ENCODE measurements at places on chromosomes 1 and 21. TPM values are rescaled to one million over a fixed set of nuclear protein-coding genes. Genes with fewer than 3 reads are reported as not detected.

- no peak overlapping the region for H3K27ac ChIP-seq
- H3K27me3 ChIP-seq, result no peaks in the 10 kb centered on the region
- peaks cover 11% of the 10 kb centered on the region for H3K4me1 ChIP-seq
These were observed 52.4 kb downstream of the PDE9A start for GRCh38 chr21:42705746-42706374.

PRSS38 gene
- not detected for polyA plus RNA-seq

DNA sequence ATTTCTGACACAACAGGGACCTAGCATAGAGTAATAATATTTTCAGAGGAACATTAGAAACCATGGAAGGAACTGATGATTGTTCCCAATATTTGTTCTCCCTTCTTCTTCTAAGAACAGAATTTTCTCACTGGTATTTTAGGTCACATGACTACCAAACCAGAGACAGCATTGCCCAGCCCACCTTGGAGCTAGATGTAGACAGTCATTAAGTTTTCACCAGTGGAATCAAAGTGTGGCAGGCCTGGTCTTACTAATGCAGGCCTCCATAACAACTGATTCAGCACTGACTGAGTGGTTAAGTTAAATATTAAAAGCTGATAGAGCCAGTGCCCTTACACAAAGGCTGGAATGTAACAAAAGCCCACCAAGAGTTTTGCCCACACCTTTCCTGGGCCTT is 244.4 kb downstream of the ZNF648 start:
- H3K27me3 ChIP-seq, result no peaks in the 10 kb centered on the region
- DNase-seq, result no peak
- H3K4me3 ChIP-seq, result no peak overlapping the region
- H3K36me3 ChIP-seq, result no peaks in the 10 kb centered on the region
- H3K27ac ChIP-seq, result no peak overlapping the region
- H3K4me1 ChIP-seq, result no peaks in the 10 kb centered on the region

DNA sequence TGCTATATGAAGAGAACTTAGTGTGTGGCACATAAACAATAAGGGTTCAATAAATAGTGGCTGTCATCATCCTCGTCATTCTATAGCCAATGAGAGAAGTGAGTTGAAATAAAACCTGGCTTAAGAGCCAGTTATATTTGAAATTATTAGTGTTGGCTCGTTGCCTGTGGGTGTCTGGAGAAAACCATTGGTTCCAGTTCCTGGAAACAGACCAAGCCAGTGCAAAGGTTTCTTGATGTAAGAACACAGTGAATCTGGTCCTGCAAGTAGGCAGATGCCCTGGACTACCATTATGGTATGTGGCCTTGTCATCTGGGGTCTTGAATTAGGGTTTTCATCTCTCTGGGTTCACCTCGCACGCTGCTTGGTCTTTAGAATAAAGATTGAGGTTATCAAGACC is 43.3 kb downstream of the URB2 start:
- no peaks in the 10 kb centered on the region for H3K36me3 ChIP-seq
- H3K27ac ChIP-seq, result no peak overlapping the region
- no peaks in the 10 kb centered on the region for H3K4me1 ChIP-seq
- DNase-seq, result no peak
- H3K27me3 ChIP-seq, result no peaks in the 10 kb centered on the region
- no peak overlapping the region for H3K4me3 ChIP-seq

- no peak for DNase-seq
- H3K27me3 ChIP-seq, result no peaks in the 10 kb centered on the region
- H3K4me3 ChIP-seq, result no peak overlapping the region
- H3K4me1 ChIP-seq, result no peaks in the 10 kb centered on the region
These were observed 10.2 kb downstream of the CPT2 start for GRCh38 chr1:53206735-53207379.

GRCh38 chr21:41437729-41438128 is 11.7 kb downstream of the MX1 start:
- no peaks in the 10 kb centered on the region for H3K4me1 ChIP-seq
- no peak overlapping the region for H3K4me3 ChIP-seq
- DNase-seq, result no peak
- H3K36me3 ChIP-seq, result no peaks in the 10 kb centered on the region
- H3K27me3 ChIP-seq, result no peaks in the 10 kb centered on the region

- H3K4me1 ChIP-seq, result no peaks in the 10 kb centered on the region
- H3K36me3 ChIP-seq, result no peaks in the 10 kb centered on the region
- no peak overlapping the region for H3K4me3 ChIP-seq
- no peaks in the 10 kb centered on the region for H3K27me3 ChIP-seq
These were observed 46.8 kb upstream of the USP25 start for GRCh38 chr21:15682977-15683376.

A3GALT2 gene
- polyA plus RNA-seq, result not detected

GRCh38 chr1:43344267-43344850 is 6.7 kb downstream of the MPL start:
- no peaks in the 10 kb centered on the region for H3K27me3 ChIP-seq

- DNase-seq, result no peak
- H3K4me3 ChIP-seq, result no peak overlapping the region
- no peaks in the 10 kb centered on the region for H3K36me3 ChIP-seq
- H3K4me1 ChIP-seq, result no peaks in the 10 kb centered on the region
These were observed 49.5 kb upstream of the TENT5C start for GRCh38 chr1:117556341-117556740.

- no peaks in the 10 kb centered on the region for H3K36me3 ChIP-seq
- H3K27ac ChIP-seq, result no peak overlapping the region
- no peaks in the 10 kb centered on the region for H3K27me3 ChIP-seq
- H3K4me1 ChIP-seq, result no peaks in the 10 kb centered on the region
These were observed 139.5 kb downstream of the ZZZ3 start for GRCh38 chr1:77542813-77543420.

GRCh38 chr1:1239614-1240347 is 6.7 kb downstream of the C1QTNF12 start:
- H3K36me3 ChIP-seq, result no peaks in the 10 kb centered on the region
- no peaks in the 10 kb centered on the region for H3K27me3 ChIP-seq
- 0 out of 2 replicates have a peak, but pooled peaks cover 2% of the 10 kb centered on the region for H3K4me1 ChIP-seq
- no peak overlapping the region for H3K27ac ChIP-seq
- DNase-seq, result no peak
- H3K4me3 ChIP-seq, result no peak overlapping the region

DNA sequence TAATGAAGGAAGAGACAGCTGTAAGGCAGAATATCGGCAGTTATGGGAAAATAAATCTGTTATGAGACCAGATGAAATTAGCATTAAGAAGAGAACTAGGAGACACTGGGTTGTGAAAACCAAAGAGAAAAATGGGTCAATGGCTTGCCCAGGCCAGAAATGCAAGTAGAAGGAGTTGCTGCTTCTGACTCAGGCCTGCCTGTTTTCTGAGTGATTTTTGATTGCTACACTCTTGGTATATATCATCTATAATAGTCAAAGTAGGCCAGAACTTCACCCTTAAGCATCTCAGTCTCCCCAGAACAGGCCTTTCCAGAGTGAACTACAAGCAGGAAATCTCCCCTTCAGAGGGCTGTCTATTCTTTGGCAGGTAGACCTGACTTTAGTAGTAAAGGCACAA is 107.0 kb downstream of the NRIP1 start:
- no peak overlapping the region for H3K4me3 ChIP-seq
- H3K27me3 ChIP-seq, result no peaks in the 10 kb centered on the region
- H3K27ac ChIP-seq, result no peak overlapping the region

GRCh38 chr1:36107394-36107793 is 17.6 kb downstream of the COL8A2 start:
- no peaks in the 10 kb centered on the region for H3K36me3 ChIP-seq
- no peaks in the 10 kb centered on the region for H3K4me1 ChIP-seq
- no peak for DNase-seq
- H3K27me3 ChIP-seq, result no peaks in the 10 kb centered on the region
- no peak overlapping the region for H3K4me3 ChIP-seq
- H3K27ac ChIP-seq, result no peak overlapping the region

GBP6 gene
- not detected for polyA plus RNA-seq

- no peaks in the 10 kb centered on the region for H3K4me1 ChIP-seq
- H3K27me3 ChIP-seq, result no peaks in the 10 kb centered on the region
- H3K27ac ChIP-seq, result no peak overlapping the region
- no peaks in the 10 kb centered on the region for H3K36me3 ChIP-seq
These were observed 39.9 kb downstream of the RGL1 start for GRCh38 chr1:183844806-183845205.

DNA sequence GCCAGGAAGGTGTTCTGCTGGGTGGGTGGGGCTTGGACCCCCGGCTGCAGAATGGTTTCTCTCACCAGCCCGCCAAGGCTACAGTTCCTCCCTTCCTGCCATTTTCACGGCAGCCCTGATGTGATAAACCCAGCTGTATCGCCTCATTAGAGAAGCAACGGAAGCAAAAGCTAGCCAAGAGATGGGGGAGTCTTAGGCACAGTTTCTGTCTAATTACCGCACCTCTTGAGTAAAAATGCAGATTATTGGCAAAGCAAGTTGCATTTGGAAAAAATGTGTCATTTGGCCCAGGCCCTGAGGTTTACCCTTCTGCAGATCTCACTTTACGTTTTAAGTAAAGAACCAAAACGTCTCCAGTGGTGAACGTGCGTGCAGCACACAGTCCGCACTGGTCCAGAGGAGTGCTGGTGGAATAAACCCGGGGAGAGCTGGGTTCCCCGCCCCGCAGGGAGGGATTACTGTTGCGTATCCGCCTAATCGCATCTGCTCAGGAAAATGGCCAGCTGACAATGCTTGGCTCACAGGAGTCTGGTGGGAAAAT is 109.9 kb downstream of the GALNT2 start:
- no peaks in the 10 kb centered on the region for H3K27me3 ChIP-seq
- peaks cover 4% of the 10 kb centered on the region for H3K4me1 ChIP-seq
- peaks cover 6% of the 10 kb centered on the region for H3K36me3 ChIP-seq
- H3K4me3 ChIP-seq, result no peak overlapping the region

PCP4 gene
- polyA plus RNA-seq, result 1.5 TPM

DNA sequence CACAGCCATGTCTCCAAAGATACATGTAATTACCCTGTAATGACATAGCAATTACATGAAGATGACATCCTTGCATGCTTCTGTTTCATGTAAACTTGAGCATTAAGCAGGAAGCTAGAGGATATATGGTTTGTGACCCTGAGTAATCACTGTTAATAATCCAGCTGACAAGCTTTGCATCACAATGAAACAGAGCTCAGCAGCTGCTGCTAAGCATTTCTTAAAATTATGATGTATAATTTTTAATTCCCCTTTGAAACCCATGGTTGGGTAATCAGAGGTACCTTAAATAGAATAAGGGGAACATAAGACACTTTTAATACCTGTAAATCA is 293.5 kb downstream of the NTNG1 start:
- H3K4me3 ChIP-seq, result no peak overlapping the region
- peaks cover 3% of the 10 kb centered on the region for H3K4me1 ChIP-seq
- H3K27me3 ChIP-seq, result no peaks in the 10 kb centered on the region
- H3K36me3 ChIP-seq, result no peaks in the 10 kb centered on the region

- no peak overlapping the region for H3K27ac ChIP-seq
- H3K4me1 ChIP-seq, result no peaks in the 10 kb centered on the region
- no peaks in the 10 kb centered on the region for H3K36me3 ChIP-seq
- DNase-seq, result no peak
These were observed 61.5 kb upstream of the PTBP2 start for GRCh38 chr1:96660051-96660450.

LCE2A gene
- not detected for polyA plus RNA-seq

FBLIM1 gene
- polyA plus RNA-seq, result 66.7 TPM

RAB25 gene
- polyA plus RNA-seq, result 117 TPM

- no peaks in the 10 kb centered on the region for H3K4me1 ChIP-seq
- no peaks in the 10 kb centered on the region for H3K36me3 ChIP-seq
- no peak overlapping the region for H3K27ac ChIP-seq
- DNase-seq, result no peak
- no peaks in the 10 kb centered on the region for H3K27me3 ChIP-seq
- no peak overlapping the region for H3K4me3 ChIP-seq
These were observed 16.5 kb upstream of the ROR1 start for GRCh38 chr1:63757334-63757733.

DNA sequence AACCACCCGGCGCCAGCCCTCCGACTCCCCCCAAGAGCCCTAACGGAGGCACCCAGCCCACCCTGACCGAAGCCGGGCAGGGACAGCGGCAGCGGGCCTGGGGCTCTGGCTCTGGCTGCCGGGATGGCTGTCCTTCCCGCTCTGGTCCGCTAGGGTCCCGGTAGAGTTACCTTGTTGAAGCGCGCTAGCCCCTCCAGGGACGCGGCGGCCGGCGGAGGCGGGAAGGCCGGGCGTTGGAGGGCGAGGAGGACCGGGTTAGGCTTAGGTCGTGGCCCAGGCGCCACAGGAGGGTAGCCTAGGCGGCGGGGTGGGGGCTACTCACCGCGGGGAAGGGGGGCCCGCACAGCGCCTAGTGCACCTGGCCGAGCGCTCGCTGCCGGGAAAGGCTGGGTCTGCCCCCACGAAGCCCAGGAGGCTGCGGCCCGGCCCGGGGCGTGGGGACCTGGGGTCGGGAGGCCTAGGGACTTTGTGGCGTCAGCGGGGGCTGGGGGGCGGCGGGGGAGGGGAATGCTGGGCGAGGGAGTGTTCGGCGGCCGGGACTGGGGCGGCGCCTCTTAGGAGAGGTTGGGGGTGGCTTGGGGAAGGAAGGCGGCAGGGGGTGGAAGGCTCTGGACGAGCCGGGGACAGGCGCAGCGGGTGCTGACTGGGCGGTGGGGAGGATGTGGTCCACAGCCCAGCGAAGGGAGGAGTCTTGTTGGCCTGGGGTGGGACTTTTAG is at the start of gene TRIM17:
TSS of gene TRIM17 (minus strand) at position 645 of the 717 bp plus-strand sequence. CDS start 1,789 bp downstream, outside the sequence.
- peaks cover 4% of the 10 kb centered on the region for H3K4me1 ChIP-seq
- peak; percentile 89 for DNase-seq
- peaks cover 49% of the 10 kb centered on the region for H3K27me3 ChIP-seq
- H3K27ac ChIP-seq, result no peak within 1 kb of the TSS
- H3K36me3 ChIP-seq, result no peaks in the 10 kb centered on the region
- peak within 1 kb of the TSS; percentile 59 for H3K4me3 ChIP-seq

FCER1G gene
- 1.6 TPM for polyA plus RNA-seq

- no peak overlapping the region for H3K4me3 ChIP-seq
- no peak overlapping the region for H3K27ac ChIP-seq
- DNase-seq, result no peak
- no peaks in the 10 kb centered on the region for H3K27me3 ChIP-seq
These were observed 22.1 kb downstream of the LRRC71 start for GRCh38 chr1:156942576-156942975.

WDR64 gene
- polyA plus RNA-seq, result not detected

ANGPTL1 gene
- not detected for polyA plus RNA-seq

- no peaks in the 10 kb centered on the region for H3K27me3 ChIP-seq
- DNase-seq, result no peak
- H3K36me3 ChIP-seq, result no peaks in the 10 kb centered on the region
- no peaks in the 10 kb centered on the region for H3K4me1 ChIP-seq
- H3K4me3 ChIP-seq, result no peak within 1 kb of the TSS
These were observed at the start of gene SPRR5 for GRCh38 chr1:152946651-152947256. TSS of gene SPRR5 (plus strand) at chr1:152947206. CDS start at chr1:152948555, 1,349 bp downstream.

- no peaks in the 10 kb centered on the region for H3K27me3 ChIP-seq
- peaks cover 9% of the 10 kb centered on the region for H3K4me1 ChIP-seq
- H3K36me3 ChIP-seq, result no peaks in the 10 kb centered on the region
- DNase-seq, result peak; percentile 38
- H3K27ac ChIP-seq, result no peak within 1 kb of the TSS
These were observed at the start of gene MAST2 for GRCh38 chr1:45803299-45803780. TSS of gene MAST2 (plus strand) at chr1:45803612. CDS start at chr1:45803896, 284 bp downstream.

- peaks cover 16% of the 10 kb centered on the region for H3K4me1 ChIP-seq
- H3K27ac ChIP-seq, result no peak overlapping the region
- DNase-seq, result no peak
- H3K36me3 ChIP-seq, result peaks cover 55% of the 10 kb centered on the region
- no peaks in the 10 kb centered on the region for H3K27me3 ChIP-seq
These were observed 57.9 kb downstream of the SLC19A1 start for GRCh38 chr21:45484318-45484717.

- H3K27me3 ChIP-seq, result no peaks in the 10 kb centered on the region
- no peaks in the 10 kb centered on the region for H3K36me3 ChIP-seq
- DNase-seq, result no peak
- H3K27ac ChIP-seq, result no peak overlapping the region
- H3K4me1 ChIP-seq, result no peaks in the 10 kb centered on the region
These were observed 210.7 kb upstream of the TMPRSS15 start for GRCh38 chr21:18614303-18614702.
